CD8-positive, alpha-beta memory T cell (primary cell): ENCODE measurements at places on chromosomes 7 and 10. TPM values are rescaled to one million over a fixed set of nuclear protein-coding genes. Genes with fewer than 3 reads are reported as not detected.

The UCMA gene
- not detected for total RNA-seq

The PRPF18 gene
- 26.3 TPM for total RNA-seq

The IQUB gene
- total RNA-seq = not detected

The HTR7 gene
- total RNA-seq = not detected

The INMT gene
- total RNA-seq = 0.18 TPM

The FLNC gene
- not detected for total RNA-seq

The LRRC61 gene
- total RNA-seq = 32.0 TPM

DNA sequence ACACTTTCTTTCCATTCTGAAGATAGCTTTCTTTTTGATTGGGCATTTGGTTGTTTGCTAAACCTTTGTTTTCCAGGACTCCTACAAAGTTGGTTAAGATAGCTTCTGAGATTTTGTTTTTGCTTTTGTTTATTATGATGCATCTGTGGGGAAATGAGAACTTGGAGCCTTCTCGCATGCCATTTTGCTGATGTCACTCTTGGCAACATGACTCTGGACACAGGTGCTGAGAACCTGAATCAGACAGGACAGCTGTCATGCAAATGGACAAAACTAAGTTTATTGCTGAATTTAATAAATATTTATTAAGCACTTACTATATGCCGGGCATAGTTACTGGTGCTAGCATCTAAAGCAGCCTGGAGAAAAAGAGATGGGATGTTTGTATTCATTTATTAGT, 274.1 kb downstream of the ZEB1 start:
- DNase-seq = no peak

- no peak for DNase-seq
These were observed 128.2 kb downstream of the TAX1BP1 start for GRCh38 chr7:27868131-27868550.

- no peak for DNase-seq
These were observed 208.1 kb upstream of the TCF7L2 start for GRCh38 chr10:112741830-112742402.

DNA sequence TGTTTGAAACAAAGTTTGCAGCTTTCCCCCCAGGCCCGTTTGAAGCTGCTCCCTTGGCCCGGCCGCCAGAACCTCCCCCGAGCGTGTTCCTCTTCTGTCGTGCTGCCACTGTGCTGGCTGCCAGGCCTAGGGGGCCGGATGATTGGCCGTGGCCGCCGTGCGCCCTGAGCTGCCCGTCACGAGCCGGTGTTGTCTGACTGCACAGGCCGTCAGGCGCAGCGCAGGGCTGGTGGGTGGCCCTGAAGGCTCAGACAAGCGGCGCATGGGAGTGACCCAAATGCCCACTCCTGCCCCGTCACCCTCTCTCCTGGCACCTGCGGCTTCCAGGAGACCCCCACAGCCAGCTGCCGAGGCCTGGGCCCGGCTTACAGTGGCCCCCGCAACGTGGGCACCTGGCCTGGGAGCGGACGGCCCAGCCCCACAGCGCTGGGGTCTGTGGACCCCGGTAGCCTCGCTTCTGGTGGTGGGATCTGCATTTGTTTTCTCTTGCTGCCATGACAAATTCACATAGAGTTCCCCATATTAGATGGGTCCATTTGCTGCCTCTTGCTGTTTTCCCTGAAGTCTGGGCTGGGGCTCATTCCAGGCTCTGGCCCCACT, 13.1 kb downstream of the JAKMIP3 start:
- no peak for DNase-seq

- DNase-seq = no peak
These were observed 16.0 kb downstream of the HDAC9 start for GRCh38 chr7:18511351-18512140.

DNA sequence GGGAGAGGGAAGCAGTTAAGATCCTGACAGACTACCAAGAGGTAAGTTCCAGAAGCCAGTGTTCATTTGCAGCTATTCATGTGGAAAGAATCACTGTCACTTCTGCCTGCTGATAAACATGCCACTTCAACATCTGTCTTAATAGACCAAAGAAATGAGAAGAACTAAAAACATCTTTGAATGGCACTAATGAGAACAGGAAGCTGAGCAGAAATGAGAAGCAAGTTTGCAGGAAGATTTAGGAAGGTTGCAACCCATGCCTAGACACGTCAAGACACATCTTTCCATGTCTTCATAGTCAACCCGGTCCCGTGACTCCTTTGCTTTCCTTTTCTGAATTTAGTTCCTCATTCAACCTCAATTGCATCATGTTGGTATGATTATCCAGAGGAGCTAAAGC, 180.0 kb downstream of the PDE1C start:
- no peak for DNase-seq

GRCh38 chr7:137074391-137075030, 206.1 kb downstream of the CHRM2 start:
- no peak for DNase-seq

GRCh38 chr7:135406918-135407317, 103.0 kb downstream of the CNOT4 start:
- no peak for DNase-seq

DNA sequence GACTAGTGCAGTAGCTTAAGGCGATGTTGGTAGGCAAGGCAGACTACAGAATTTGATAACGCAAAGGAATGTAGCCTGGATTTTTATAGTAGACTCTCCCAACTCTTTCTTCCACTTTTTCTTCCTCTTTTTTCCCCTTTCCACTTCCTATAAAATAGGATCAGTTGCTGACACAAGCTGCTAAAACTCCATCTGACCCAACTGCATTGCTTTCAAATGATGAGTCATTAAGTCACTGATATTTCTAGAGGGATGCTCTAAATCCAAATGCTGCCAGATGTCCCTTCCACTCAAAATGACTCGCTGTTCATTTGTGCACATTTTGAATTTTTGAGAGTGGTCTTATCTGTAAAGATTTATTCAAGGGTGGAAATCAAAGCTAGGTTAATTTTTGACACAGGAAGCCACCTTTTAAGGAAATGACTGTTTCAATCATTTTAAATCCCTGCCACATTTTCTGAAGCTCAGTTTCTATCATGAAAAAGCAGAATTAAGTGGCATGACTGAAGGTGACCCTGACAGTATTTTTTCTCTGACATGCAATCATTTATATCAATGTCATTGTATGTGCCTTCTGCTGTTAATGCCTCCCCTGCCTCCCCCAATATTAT, 25.8 kb upstream of the SFMBT2 start:
- DNase-seq = no peak

- no peak for DNase-seq
These were observed 23.6 kb downstream of the TSPAN15 start for GRCh38 chr10:69474742-69475432.

DNA sequence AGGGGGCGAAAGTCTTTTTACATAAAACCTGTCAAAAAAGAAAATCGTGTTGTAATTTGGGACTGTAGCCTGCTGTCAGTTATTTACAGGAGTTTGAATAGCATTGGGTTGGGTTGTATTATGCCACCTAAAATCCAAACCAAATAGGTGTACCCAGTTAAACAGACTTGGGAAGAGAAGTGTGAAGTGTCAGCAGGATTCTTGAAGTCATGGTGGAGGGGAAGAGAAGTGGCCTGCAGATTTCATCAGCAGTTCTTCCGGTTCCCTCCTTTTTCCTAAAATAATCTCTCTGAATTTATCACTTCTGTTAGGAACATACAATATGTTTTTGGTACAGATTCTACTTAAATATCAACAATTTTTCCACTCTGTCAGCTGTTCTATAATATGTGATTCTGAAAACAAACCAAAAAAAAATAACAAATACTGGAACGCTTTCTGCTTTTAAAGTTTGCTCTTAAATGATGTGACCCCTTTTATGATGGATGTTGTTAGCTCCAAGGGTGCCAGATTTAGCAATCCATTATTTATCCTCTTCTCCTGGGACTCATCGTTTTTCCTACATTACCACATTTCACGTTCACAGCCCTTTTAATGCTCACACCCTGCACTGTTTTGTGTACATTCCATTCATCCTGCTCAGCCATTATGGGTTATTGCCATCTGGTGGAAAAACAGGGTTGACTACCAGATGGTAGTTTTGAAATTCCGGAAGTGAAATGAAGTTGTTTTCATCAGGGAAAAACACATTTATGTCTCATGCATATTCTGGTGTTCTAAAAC, 18.7 kb upstream of the ARHGAP12 start:
- no peak for DNase-seq

GRCh38 chr7:154905146-154905545, 97.8 kb downstream of the PAXIP1 start:
- no peak for DNase-seq

GRCh38 chr10:9209105-9209798, 1154.8 kb downstream of the GATA3 start:
- DNase-seq = peak; percentile 71

GRCh38 chr10:132158122-132158741, 28.5 kb upstream of the DPYSL4 start:
- peak; percentile 51 for DNase-seq

- DNase-seq = no peak
These were observed 25.6 kb downstream of the ANKMY2 start for GRCh38 chr7:16619979-16620408.

GRCh38 chr7:28228396-28228795, 47.8 kb upstream of the JAZF1 start:
- no peak for DNase-seq

- no peak for DNase-seq
These were observed 136.4 kb upstream of the ITGB1 start for GRCh38 chr10:33094263-33095051.

GRCh38 chr7:70712942-70713341, 419.0 kb upstream of the GALNT17 start:
- no peak for DNase-seq

GRCh38 chr7:91596287-91596686, 284.2 kb downstream of the MTERF1 start:
- no peak for DNase-seq

DNA sequence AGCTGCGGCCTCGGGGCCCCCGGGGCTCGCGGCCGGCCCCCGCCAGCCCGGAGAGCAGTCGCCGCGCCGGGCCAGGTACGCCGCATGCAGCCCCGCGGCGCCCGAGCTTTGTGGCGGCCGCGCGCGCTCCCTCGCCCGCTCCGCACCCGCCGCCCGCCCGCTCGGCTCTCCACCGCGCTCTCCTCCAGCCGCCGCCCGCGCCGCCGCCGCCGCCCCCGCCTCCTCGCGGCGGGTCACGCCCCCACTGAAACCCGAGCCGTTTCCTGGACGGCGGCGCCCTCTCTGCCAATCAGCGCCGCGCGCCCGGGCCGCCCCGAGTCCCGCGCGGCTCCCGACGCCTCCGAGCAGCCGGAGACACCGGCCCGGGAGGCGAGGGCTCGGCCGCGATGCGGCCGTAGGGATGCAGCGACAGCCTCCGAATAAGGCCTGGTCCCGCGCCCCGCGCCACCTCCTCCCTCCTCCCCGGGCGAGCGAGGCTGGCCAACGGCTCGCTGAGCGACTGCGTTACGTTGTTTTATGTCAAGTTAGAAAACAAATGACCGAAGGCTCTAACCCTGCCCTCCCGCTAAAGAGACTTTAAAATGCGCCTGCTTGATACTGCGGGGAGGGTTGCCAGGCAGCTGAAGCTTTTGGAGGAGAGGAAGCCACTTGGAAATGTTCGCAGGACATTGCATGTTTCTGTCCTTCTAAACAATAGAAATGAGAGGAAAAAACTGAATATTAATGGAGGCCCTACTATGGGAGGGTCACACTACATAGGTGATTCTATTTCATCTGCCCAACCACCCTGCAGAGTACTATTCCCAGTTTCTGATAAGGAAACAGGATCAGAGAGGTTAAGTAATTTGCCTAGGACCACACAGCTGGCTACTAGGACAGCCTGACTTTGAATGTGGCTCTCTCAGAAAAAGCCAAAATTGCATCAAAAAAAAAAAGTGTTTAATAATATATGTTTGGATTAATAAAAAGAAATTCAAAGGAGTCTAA, at the start of gene FGFR2:
TSS of gene FGFR2 (minus strand) at position 182 of the 987 bp plus-strand sequence. CDS start 4,627 bp downstream, outside the sequence.
- peak; percentile 25 for DNase-seq

DNA sequence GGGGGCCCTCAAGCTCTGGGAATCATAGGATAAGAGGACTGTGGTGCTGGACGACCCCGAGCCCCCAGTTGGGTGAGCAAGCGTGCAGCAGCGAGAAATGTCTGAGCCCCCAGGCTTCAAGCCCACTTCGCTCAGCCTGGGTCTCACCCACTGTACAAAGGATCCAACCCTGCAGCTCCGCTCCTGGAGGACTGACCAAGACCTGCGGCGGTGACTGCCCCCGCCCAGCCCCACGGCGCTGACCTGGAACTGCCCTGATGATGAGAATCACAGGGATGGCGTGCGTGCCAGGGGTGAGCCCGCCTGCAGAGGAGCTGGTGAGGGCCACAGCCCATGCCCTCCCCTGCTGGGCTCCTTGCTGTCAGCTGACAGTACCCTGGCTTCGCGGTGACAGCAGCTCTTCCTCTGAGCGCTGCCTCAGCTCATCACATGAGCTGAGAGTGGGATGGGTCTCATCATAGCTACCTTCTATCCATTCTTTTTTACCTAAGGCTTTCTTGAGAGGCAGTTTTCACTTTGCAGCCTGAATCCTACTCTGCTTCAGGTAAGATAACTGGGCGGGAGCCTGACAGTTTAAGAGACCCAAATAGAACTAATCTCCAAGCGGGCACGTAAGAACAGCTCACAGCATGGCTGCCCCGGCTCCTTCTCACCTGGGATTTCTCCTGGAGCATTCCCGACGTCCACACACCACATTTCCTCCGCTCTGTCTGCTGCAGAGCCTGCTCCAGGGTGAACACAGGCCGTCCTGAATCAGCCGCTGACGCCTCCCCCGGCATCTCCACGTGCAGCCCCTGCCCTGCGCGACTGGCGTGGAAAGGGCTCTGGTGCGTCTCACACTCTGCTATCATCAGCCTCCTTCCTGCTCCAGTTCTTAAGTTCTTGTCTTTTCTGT, 329.9 kb downstream of the PTPRN2 start:
- DNase-seq = no peak

GRCh38 chr10:13291061-13291460, 8.8 kb downstream of the PHYH start:
- DNase-seq = no peak

DNA sequence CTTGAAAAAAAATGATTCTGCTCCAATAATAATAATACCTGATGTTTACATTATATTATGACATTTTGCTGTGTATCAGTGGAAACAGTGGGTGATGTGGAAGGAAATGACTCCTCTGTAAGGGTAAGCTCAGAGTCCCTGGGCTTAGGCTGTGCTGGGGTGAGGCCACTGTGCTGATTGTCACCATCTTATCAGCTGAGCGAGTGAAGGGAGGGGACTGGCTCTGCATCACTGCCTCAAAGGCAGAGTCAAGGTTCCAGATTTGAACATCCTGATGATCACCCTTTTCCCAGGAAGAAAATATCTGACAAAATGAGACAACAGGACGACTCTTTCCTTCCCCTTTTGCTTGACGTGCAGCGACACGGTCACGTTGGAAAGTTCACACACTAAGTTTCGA, 24.0 kb upstream of the HABP2 start:
- no peak for DNase-seq
